ENCODE measurements at places on chromosomes 7 and 10.
A peak's percentile ranks its signal among the peaks of the same experiment; 100 is the strongest.

DNA sequence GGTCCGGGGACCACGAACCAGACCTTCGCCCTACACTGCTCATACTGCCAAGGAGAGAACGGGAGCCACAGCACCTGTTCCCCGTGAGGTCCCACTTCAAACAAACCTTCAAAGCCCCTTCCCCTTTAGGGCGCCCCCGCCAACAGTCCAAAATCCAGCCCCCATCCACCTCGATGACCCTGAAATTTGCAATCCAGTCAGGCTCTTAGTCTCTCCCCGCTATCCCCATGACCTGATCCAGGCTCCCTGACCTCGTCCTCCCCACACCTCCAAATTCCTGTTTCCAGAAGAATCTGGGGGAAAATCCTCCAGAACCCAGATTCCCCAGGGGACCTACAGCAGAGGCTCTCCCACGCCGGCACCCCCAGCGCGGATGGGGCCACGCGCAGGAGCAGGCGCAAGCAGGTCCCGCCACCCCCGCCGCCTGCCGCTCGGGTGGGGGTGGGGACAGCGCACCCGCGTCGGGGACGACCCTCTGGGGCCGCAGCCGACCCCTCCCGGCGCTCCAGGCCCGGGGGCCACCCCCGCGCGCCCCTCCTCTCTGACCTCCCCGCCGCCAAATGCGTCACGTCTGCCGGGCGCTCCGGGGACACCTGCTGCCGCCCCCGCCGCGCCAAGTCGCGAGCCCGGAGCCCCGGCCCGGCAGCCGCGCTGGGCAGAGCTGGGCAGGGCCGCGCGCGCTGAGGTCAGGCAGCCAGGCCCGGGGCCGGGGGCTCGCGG lies 753 bp downstream of the CAMK2B start:
- DNase-seq: no peak

- DNase-seq: no peak
Observed at GRCh38 chr7:27523321-27523720, 139.4 kb downstream of the HIBADH start.

- no peak for DNase-seq
Observed at GRCh38 chr7:37431413-37431812, 17.3 kb downstream of the ELMO1 start.

- DNase-seq: no peak
Observed at GRCh38 chr7:40987571-40987970, 715.3 kb downstream of the INHBA start.

- no peak for DNase-seq
Observed at GRCh38 chr7:158110034-158110590, 477.5 kb downstream of the PTPRN2 start.

DNA sequence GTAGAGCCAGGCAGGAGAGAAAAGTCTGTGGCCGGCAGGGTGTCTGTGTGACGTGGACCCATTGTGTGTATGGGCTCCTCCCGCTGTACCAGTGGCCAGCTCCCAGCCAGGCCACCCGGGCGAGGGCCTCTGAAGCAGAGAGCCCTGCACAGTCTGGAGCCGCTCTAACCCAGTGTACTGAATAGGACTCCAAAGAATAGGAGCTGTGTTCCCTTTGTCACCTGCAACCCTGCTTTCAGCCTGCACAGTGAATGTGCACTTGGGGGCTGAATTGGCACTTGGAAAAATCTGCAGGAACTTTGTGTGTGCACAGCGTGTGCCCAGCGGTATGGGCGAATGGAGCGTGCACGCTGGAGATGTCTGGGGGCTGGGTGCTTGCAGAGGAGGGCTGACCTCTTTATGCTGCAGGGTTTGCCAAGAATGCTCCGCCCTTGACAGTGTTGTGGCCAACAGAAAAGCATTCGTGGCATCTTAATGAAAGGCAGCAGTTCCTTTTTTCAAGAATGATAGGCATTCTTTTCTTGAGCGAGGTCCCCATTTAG lies 216.2 kb downstream of the AUTS2 start:
- no peak for DNase-seq

- no peak for DNase-seq
Observed at GRCh38 chr7:87581723-87582122, 19.0 kb downstream of the ABCB1 start.

DNA sequence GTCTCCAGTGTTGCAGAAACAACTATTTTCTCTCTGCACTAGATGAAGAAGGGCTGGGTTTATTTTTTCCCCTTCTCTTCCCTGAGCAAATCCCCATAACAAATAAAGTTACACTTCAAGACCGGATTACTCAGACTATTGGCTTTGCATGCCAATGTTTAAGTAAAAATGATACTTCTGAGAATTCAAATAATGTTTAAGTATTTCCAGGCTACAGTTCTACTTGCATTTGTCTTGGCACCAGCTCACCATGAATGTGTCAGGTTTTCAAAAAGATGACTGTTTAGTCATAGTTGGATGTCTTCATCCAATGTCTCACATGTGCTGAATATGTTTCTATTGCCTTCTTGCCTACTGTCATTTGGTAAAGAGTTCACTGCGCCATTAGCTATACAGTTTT lies 912.6 kb downstream of the GATA3 start:
- DNase-seq: no peak

- DNase-seq: no peak
Observed at GRCh38 chr10:79299397-79300241, 47.6 kb upstream of the PPIF start.

- DNase-seq: no peak
Observed at GRCh38 chr10:16681521-16681920, 135.7 kb downstream of the RSU1 start.

DNA sequence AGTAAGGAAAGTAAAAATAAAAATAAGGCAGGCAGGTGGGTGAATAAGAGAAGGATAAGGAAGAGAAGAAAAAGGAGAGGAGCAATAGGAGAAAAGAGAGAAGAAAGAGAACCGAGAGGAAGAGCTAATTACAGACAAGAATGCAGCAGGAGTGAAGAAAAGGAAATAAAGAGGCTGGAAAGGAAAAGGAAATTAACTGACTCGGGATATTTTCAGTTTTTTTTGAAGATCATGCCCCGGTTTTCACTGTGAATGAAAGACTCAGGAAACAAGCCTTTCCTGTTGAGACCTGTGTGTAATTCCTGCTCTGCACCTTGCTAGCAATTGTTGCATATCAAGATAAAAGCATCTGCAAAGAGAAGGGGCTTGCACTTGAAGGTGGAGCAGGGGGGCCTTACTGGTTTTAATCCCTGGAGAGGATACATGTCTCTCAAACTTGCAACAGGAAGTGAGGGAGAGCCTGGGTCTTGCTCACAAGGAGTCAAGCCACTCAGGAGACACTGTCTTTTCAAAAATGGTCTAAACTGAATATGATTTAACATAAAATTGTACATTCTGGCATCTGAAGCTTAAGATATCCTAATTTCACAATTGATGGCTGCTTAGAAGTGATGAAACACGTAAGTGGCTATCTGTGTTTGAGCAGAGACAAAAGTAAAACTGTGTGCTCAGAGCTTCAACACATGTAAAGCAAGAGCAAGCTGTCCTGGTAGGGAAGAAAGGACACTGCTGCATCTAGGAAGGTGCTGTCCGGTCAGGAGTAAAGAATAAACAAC lies 157.6 kb downstream of the FAM107B start:
- DNase-seq: no peak

GRCh38 chr7:115678086-115678982 lies 352.2 kb downstream of the TFEC start:
- DNase-seq: no peak

DNA sequence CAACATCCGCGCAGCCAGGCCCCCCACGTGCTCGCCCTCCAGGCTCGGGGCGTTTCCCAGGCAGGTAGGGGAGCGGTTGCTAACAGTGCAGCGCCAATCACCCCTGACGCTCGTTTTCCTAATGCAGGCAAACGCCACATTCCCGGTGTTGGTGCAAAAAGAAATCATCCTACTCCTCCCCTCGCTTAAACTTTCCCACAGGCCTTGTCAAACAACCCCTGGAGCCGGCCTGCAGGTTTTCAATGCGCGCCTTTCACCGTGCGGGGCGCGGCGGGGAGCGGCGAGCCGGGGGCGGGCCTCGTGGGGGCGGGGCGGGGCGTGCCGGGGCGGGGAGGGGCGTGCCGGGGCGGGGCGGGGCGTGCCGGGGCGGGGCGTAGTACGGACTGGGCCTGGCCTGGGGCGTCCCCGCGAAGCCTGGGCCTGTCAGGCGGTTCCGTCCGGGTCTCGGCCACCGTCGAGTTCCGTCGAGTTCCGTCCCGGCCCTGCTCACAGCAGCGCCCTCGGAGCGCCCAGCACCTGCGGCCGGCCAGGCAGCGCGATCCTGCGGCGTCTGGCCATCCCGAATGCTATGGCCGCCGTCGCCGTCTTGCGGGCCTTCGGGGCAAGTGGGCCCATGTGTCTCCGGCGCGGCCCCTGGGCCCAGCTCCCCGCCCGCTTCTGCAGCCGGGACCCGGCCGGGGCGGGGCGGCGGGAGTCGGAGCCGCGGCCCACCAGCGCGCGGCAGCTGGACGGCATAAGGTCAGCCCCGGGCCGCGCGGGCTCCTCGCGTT lies at the start of gene ECHDC3:
Gene ECHDC3, plus strand, starts transcription at position 374 of the 770 bp plus-strand sequence. Its CDS starts 195 bp downstream, at position 569.
- DNase-seq: peak; percentile 43

GRCh38 chr10:86979977-86980448 lies 11.7 kb downstream of the ADIRF start:
- DNase-seq: no peak

DNA sequence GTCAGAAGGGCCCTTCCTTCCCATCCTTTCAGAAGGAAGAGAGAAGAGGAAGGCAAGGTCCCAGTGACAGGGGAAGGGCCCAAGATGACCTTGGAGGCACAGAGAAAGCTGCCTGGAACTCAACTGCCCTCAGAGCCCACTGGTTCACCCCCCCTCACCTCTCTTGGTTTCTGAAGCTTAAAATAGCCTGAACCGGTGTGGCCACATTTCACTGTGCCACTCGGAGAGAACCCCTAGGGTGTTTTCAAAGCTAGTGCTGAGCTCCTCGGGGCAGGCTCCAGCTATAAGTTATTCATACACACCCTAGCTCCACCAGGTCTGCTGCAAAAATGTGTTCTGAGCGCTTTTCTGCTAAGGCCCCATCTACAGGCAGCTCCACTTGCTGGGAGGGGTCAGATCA lies 60.9 kb upstream of the ADRB1 start:
- no peak for DNase-seq

GRCh38 chr10:60466267-60467201 lies 76.9 kb upstream of the ANK3 start:
- DNase-seq: no peak

GRCh38 chr10:112467541-112468075 lies 20.6 kb downstream of the VTI1A start:
- no peak for DNase-seq

DNA sequence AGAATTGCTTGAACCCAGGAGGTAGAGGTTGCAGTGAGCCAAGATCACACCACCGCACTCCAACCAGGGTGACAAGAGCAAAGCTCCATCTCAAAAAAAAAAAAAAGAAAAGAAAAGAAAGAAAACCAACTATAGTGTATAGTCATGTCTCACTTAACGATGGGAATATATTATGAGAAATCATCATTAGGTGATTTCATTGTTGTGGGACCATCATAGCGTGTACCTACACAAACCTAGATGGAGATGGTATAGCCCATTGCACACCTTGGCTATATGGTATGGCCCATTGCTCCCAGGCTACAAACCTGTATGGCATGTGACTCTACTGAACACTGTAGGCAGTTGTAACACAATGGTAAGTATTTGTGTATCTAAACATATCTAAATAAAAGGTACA lies 8.5 kb upstream of the GALNT11 start:
- no peak for DNase-seq

DNA sequence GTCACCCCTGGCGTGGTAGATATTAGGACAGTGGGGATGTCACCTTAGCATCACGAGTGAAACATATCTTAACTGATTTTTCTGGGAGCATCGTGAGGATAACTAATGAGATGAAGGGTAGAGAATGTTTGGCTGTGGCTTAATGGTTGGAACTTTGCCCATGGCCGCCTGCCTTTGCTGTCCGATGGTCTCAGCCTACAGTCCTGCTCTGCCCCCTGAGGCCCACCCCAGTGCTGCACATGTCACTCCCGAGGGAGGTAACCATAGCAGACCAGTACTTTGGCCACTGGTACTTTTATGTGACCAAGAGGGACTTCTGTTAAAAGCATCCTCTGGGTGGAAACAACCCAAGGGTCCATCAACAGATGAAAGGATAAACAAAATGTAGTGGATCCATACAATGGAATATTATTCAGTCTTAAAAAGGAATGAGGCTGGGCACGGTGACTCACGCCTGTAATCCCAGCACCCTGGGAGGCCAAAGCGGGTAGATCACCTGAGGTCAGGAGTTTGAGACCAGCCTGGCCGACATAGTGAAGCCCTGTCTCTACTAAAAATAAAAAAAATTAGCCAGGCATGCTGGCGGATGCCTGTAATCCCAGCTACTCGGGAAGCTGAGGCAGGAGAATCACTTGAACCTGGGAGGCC lies 58.4 kb downstream of the TACR2 start:
- DNase-seq: no peak

- DNase-seq: no peak
Observed at GRCh38 chr10:14926722-14927416, 27.0 kb downstream of the DCLRE1C start.

- DNase-seq: no peak
Observed at GRCh38 chr10:48800007-48800675, 115.5 kb downstream of the WDFY4 start.

GRCh38 chr10:121312587-121312986 lies 285.7 kb downstream of the FGFR2 start:
- DNase-seq: no peak

GRCh38 chr10:50400694-50401093 lies 149.4 kb upstream of the ASAH2 start:
- DNase-seq: no peak
